ENCODE measurements at places on chromosomes 12 and 14.

- no peak for DNase-seq
Observed at GRCh38 chr12:106220536-106220935, 27.3 kb downstream of the CKAP4 start.

DNA sequence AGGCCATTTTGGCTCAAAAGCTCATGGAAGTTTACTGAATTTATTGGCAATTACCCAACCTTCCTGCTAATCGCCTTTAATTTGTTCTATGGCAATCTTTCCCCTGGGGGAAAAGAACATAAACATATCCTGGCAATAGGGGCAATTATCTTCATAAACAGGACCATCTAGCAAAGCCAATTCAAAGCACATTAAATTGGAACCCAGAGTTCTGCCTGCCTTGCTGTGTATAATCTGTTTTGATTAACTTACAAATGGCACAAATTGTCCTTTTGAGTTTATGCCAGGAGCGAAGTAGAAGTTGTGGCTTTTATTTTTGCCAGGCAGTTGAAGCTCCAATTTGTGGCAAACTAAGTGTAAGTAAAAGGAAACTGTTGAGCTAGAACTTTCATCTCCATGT, 68.6 kb downstream of the C12orf50 start:
- no peak for DNase-seq

GRCh38 chr14:61644175-61644574, 51.1 kb upstream of the HIF1A start:
- DNase-seq = no peak

GRCh38 chr14:88079624-88080023, 74.7 kb downstream of the GPR65 start:
- no peak for DNase-seq

DNA sequence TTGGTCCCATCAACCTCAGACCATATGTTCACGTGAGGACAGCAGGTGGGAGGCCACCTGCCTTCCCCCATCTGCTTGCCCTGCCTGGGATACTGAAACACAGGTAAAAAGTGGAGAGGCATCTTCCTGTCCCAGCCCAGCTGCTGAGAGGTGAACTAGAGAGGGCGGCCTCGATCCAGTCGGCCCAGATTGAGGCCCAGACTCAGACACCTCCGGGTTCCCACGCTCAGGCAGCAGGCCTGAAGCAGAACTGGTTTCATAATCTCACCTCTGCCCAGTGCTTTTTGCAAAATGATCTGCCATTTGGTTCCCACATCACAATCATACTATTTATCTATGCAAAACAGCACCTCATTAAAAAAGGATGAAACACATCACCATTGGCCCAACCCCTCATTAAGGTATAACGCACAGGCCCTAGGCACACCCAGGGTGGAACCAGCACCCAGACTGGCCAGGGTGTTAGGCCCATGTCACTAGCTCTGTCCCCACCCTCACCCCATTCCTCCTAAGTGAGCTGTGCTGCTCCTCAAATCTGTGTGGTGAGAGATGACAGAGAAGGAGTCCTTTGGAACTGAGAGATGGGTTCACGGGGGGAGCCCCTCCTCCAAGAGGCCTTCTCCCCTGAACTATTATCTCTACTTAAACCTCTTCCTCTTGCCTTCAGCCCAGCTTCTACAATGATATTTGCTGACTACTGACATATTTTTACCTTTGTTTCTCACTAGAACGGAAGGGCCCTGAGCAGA, 81.1 kb downstream of the ZFP36L1 start:
- DNase-seq = no peak

Measured in cerebellum (tissue), 4 donors.